Activated T-helper 2 cell treated with anti-CD3 and anti-CD28 coated beads, Interferon-gamma antibody, Interleukin-2, Interleukin-4, amounts not matched to agents 10 μg/mL and 5 μg/mL and 100 μg/mL, durations not matched to agents 14 hours and 24 hours and 36 hours (primary cell): ENCODE measurements at places on chromosomes 7 and 10.

DNA sequence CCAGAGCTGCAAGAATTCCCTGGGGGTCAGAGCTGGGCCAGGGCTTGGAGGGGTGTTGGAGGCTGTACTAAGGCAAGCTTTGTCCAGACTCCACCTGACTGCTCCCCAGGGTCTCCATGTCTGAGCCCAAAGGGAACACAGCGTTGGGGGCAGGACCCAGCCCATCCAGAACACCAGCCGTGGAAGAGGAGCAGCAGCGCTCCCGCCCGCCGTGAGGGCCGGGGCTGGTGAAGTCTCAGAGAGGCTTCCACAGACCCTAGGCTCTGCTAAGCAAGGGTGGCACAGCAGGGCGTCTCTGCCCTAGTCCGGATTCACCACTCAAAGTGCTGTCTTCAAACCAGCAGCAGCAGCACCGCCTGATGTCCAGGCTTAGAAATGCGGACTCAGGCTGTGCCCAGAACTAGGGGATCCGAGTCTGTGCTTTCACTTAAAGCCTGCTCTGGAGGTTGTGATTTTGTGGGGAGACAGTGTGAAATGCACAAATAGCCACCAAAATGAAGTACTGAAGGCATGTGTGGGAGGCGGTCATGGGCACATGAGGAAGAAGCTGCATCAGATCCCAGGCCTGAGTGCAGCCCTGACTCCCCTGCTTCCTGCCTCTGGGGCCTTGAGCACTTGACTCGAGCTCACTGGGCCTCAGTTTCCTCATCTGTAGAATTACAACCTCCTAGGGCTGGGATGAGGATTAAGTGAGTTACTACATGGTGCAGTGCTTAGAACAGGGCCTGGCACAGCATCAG, 16.6 kb upstream of the AQP1 start:
- DNase-seq = no peak

DNA sequence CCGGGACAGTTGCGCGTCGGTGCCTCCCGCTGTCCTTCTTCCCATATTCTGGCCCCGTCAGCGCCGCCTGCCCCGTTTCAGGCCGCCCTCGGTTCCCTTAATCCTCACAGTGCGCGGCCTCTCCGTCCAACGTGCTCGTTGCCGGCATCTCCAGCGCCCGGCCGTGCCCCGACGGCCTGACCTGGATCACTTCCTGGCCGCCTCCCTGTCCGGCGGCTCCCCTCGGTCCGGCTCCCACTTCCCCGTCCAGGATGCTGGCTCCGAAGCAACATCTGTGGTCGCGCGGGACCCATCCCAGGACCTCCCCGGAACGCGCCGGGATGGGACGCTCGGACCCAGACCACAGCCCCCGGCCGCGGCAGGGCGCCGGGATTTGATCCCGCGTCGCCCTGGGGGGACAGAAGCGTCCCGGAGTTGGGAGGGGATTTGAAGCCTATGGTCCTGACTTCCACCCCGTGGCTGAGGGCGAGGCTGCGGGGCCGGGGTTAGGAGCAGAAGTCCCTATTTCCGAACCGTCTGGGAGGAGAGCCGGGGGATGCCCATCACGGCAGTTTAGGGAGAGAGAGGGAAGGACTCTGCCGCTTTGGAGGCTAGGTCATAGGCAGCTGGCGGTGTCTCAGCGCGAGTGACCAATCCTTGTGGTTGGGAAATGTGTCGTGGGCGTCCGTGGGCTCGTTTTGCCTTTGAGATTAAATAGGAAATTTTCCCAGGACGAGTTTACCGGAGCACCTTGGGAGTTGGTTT, 53.8 kb downstream of the KCTD7 start:
- no peak for DNase-seq

DNA sequence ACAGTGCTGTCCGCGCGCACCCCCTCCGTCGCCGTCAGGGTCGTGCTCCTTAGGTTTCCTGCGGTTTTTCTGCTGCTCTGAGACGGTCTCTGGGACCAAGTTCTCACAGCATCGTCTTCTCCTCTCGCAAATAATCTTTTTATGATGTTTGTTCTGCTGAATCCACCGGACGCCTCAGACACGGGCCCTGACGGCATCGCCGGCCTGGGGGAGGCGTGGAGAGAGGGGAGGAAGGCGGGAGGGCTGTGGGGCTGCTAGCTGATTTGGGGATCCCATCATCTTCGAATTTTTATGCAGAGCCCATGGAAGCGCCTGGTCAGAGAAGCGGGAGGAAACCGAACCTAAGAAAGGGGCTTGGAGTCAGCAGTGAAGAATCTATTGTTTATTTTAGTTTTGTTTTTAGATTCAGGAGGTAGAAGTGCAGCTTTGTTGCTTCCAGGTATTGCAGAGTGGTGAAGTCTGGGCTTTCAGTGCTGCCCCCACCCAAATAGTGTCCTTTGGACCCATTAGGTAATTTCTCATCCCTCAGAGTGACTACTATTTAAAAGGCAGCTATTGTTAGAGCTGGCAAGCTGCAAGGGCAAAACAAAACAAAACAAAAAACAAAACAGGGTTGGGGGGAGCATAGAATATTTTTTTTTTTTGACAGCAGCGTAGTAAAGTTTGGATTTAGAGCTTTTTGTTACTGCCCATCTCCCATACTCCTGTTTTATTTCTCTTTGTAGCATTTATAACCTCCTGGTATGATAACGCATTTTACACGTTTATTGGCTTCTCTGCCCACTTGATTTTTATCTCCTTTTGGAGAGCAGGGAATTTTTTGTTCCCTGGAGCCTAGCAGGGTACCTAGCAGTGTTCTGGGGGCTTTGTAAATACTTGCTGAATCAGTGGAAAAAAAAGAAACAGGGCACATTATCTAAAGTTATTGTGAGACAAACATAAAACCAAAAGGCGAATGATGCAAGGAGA, 92.6 kb downstream of the SPAG6 start:
- DNase-seq = no peak

DNA sequence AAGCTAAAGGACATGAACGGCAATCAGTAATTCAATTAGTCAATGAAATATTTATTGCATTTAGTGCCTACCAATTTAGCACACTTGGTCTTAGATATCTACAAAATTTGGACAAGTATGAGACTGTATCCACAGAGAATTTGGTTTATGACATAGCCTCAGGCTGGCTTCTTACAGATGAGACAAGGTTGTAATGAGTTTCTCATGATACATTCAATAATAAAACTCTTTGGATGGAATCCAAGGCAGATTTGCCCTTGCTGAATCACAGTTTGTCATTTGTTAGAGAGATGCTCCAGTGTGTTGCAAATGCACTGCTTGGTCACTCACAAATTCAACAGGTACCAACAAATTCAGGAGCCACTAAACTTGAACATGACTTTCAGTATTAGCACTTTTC, 162.5 kb downstream of the GPR37 start:
- no peak for DNase-seq

GRCh38 chr10:52747694-52748093, 24.9 kb downstream of the MBL2 start:
- no peak for DNase-seq

GRCh38 chr7:93407239-93407638, 167.3 kb downstream of the CALCR start:
- DNase-seq = no peak

GRCh38 chr7:158491094-158491493, 96.5 kb downstream of the PTPRN2 start:
- no peak for DNase-seq

DNA sequence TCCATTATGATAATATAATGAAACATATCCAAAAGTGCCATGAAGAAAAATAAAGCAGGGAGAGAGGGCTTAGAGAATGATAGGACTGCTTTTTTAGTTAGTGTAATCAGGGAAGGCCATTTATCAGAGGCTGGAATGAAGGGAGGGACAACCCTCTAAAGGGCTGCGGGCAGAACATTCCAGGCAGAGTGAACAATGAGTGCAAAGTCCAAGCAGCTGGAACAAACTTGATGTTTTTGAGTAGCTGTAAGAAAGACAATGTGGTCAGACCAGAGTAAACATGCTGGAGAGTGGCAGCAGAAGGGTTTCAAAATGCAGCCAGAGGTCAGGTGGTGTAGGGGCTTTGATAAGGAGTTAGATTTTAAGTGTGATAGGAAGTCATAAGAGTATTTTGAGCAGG, 65.6 kb upstream of the CCDC6 start:
- no peak for DNase-seq

DNA sequence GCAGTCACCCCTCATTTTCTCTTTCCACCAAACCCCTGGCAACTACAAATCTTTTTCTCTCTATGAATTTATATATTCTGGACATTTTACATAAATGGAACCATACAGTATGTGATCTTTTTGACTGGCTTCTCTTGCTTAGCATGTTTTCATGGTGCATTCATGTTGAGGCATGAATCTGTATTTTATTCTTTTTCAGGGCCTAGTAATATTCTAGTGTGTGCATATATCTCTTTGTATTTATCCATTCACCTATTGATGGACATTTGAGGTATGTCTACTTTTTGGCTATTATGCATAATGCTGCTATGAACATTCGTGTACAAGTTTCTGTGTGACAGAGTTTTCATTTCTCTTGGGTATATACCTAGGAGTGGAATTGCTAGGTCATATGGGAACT, 78.2 kb downstream of the HACD1 start:
- no peak for DNase-seq

DNA sequence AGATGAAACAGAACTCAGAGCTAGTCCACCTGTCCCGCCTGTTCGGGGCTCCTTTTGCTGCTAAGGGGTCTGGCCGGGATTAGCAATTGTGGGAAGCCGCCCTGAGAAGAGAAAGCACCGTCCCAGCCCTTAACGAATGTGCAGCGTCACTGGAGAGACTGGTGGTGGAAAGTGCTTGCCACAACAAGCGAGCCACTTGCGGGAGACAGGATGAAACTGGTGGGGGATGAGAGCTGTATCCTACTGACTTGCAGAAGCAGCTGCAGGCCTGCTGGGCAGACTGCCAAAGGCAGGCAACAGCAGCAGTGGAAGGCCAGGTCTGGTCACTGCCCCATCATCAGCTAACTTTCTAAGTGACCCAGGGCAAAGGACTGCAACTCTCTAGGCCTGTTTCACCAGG, 95.4 kb downstream of the FAM53B start:
- DNase-seq = peak; percentile 43

DNA sequence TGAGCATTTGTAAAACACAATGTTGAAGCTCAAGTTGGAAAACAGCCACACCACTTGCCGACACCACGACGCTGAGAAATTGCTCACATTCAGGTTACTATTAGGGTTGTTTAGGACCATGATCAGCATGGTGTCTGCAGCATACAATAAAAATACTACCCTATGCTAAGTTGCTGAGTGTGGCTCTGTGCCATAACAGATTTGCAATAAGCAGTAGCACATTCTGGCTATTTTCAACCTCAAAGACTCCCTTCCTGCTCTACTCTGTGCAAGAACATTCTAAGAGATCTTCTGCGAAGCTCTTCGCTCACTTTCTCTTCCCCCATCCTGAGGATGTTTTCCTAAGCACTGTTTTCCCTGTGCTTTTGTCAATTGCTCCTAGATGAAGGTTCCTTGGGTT, 38.3 kb downstream of the GPAM start:
- DNase-seq = no peak

DNA sequence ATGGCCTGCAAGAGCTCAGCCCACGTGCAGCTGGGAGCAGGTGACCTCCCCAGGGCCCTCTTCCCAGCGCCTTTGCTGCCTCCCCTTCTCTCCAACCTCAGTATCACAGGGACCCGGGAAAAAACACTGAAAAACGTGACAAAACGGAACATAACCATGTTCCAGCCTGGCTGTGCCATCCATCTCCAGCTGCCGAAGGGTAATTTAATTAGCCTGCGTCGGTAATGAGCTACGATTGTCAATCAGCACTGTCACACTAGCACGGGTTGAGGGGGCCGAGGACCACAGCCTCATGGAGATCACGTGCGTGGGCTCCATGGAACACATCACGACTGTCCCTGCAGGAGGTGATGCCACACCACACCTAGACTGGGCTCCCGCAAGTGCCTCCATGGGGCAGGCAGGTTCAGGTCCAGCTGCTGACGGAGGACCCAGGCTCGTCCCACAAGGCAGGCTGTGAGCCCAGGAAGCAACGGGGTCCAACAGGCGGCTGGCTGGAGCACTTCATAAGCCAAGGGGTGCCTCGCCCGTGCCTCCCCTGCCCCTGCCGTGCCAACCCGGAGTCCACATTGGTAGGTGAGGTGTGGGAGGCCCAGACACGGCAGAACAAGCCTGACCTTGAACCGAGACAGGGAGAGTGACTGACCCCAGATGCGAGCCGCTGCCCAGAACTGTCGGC, 199.5 kb downstream of the ELFN1 start:
- DNase-seq = no peak

DNA sequence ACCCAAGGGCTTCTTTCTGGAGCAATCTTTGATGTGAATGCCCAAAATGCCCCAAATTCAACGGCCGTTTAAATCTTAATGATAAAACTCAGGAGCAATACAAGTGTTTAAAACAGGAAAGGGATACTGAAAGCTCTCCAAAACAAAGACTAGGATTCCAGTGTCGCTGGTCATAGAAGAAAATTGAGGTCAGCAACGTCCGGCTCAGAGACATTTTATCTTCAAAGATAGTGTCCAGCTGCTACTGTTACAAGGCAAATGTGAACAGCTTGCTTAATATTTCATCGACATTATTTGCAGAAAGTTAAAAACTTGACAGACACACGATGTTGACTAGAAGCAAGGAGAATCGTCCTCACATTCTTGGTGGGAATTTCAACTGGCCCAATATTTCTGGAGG, 15.4 kb upstream of the CTBP2 start:
- no peak for DNase-seq

DNA sequence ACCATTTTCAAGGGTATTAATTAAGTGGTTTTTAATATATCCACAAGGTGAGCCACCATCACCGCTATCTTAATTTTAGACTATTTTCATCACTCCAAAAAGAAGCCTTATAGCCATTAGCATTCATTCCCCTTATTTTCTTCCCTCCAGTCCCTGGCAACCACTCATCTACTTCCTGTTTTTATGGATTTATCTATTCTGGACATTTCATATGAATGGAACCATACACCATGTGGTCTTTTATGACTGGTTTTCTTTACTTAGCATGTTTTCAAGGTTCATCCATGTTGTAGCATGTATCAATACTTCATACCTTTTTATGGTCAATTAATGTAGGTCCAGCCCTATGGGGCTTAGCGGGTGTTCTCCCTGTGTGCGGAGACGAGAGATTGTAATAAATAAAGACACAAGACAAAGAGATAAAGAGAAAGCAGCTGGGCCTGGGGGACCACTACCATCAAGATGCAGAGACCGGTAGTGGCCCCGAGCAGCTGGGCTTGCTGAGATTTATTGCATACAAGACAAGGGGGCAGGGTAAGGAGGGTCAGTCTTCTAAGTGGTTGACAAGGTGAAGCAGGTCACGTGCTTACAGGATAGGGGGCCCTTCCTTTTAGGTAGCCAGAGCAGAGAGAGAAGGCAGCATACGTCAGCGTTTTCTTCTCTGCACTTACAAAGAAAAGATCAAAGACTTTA, 14.6 kb downstream of the WBP1L start:
- no peak for DNase-seq

GRCh38 chr7:20642166-20642565, 26.7 kb downstream of the ABCB5 start:
- no peak for DNase-seq
